Fibroblast of lung (primary cell): ENCODE measurements at places on chromosomes 3 and 15. TPM values are rescaled to one million over a fixed set of nuclear protein-coding genes. Genes with fewer than 3 reads are reported as not detected.

The MESD gene
- 19.8 and 21.3 TPM in 2 replicates for total RNA-seq

The TSC22D2 gene
- 10.3 and 23.6 TPM in 2 replicates for total RNA-seq

The SHC4 gene
- 0.77 and 1.5 TPM in 2 replicates for total RNA-seq

The SEC22A gene
- total RNA-seq, result 39.3 and 45.4 TPM in 2 replicates
